Cerebellum (tissue), 4 donors: ENCODE measurements at places on chromosomes 1 and 21. TPM values are rescaled to one million over a fixed set of nuclear protein-coding genes. Genes with fewer than 3 reads are reported as not detected.

STYXL2 gene
- 0.36 TPM for total RNA-seq

SLC9C2 gene
- 3.3 TPM for total RNA-seq

RAP1GAP gene
- total RNA-seq, result 13.5 TPM

LCE2A gene
- total RNA-seq, result not detected

ASPM gene
- total RNA-seq, result 25.3 TPM

MR1 gene
- total RNA-seq, result 0.91 TPM

PTGS2 gene
- 3.4 TPM for total RNA-seq

KCNAB2 gene
- 6.4 TPM for total RNA-seq

SFN gene
- total RNA-seq, result not detected

CACNA1E gene
- 51.2 TPM for total RNA-seq

KRTAP7-1 gene
- total RNA-seq, result not detected

C4BPA gene
- not detected for total RNA-seq

C1orf167 gene
- not detected for total RNA-seq

RPTN gene
- total RNA-seq, result not detected

PLA2G2A gene
- total RNA-seq, result not detected

HPDL gene
- 1.3 TPM for total RNA-seq

SPATA46 gene
- not detected for total RNA-seq

PLEKHN1 gene
- total RNA-seq, result not detected

ACKR1 gene
- total RNA-seq, result 4.2 TPM

UTS2 gene
- not detected for total RNA-seq

ZNF669 gene
- 15.3 TPM for total RNA-seq

LCK gene
- 0.64 TPM for total RNA-seq

DNAJC28 gene
- 5.1 TPM for total RNA-seq

WNT4 gene
- total RNA-seq, result 3.7 TPM

LRRC39 gene
- 4.0 TPM for total RNA-seq

FAM163A gene
- total RNA-seq, result 0.36 TPM

OR2T11 gene
- not detected for total RNA-seq

MYCL gene
- 11.4 TPM for total RNA-seq

ADAMTS4 gene
- 2.0 TPM for total RNA-seq

LRRC71 gene
- total RNA-seq, result 0.64 TPM

LEFTY1 gene
- not detected for total RNA-seq

C1orf210 gene
- not detected for total RNA-seq

MX2 gene
- total RNA-seq, result 0.36 TPM
